ENCODE measurements at places on chromosomes 5 and 9.
A peak's percentile ranks its signal among the peaks of the same experiment; 100 is the strongest.

GRCh38 chr5:160054831-160055230 is 45.9 kb downstream of the TTC1 start:
- no peak for DNase-seq

GRCh38 chr5:57692582-57693487 is 210.2 kb upstream of the ACTBL2 start:
- DNase-seq = no peak

DNA sequence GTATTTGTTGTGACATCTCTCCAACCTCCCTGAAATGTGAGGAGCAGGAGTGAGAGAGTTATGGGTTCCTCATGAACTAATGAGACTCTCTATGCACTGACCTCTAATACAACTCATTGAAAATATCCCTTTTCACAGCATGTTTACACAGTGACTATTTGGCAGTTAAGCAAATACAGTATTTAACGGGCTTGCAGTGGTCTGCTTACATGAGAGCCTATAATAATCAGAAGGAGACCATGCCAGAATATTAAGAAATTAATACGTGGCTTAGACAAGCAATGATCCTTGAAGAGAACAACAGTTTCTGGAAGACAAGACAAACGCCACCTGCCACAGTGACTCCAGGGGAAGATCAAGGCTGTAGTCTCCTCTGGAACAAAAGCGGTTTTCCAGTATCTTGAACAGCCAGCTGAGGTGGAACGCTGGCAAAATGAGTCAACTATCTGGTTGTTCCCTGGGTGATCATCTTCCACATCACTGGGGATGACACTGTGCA is 424.5 kb downstream of the DMAC1 start:
- DNase-seq = no peak

DNA sequence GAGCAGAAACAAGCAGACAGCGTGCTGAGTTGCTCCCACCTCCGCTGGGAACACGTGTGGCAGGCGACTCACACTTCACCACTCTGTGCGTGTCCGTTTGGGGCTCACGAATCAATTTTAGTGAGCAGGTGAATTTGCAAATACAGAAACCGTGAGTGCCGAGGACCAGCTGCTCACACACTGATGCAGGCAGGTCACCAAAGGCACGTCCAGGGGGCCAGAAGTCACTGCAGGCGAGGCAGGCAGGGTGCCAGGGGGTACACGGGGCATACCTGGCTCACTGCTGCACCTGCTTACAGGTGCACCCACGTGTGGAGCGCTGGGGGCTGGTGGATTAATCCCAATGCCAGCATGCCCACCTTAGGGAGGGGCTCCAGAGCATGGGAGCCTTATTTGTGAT is 68.8 kb downstream of the ZNF354C start:
- DNase-seq = no peak

DNA sequence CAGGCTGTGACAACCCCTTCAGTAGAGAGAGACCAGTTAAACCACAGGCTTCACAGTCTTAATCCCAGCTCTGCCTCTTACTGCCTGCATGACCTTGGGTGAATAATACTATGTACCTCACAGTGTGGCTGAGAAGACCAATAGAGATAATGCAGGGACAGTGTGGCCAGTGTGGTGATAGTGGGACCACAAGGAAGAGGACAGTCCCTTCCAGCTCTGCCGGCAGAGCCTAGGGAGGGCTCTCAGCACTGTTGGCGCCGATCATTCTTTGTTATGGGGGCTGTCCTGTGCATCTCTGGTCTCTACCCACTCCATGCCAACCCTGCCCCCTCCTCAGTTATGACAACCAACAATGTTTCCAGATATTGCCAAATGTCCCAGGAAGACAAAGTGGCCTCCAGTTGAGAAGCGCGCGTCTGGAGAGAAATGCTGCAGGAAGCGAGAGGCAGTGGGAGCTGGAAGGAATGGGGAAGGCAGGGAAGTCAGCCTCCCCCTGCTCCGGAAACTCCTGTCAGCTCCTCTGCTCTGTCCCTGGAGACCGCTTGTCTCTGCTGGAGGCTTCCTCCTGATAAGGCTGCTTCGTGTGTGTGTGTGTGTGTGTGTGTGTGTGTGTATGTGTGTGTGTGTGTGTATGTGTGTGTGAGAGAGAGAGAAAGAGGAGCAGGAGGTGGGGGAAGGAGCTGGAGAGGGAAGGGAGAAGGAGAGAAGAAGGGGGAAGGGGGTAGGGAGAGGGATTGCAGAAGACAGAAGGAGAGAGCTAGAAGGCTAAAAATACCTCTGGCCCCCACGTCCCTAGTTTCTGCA is 31.8 kb upstream of the FABP6 start:
- no peak for DNase-seq

GRCh38 chr5:14237317-14238086 is 94.4 kb downstream of the TRIO start:
- DNase-seq = no peak

DNA sequence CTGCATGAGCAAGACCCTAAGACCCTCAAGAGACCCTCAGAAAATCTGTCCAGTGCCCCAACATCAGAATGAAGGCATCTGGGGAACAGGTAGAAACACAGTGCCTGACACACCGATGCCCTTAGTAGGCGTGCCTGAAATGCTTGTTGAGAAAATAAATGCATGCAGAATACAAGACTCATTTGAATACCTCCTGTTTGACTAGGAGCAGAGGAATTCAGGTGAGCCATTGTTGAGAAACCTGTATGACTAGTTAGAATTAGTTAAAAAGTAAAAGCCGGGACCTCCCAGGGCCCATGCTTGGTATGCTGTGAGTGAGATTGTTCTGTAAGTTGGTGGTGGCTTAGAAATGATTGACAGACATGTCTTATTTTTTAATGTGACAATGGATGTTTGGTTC is 55.0 kb downstream of the WWC1 start:
- no peak for DNase-seq

DNA sequence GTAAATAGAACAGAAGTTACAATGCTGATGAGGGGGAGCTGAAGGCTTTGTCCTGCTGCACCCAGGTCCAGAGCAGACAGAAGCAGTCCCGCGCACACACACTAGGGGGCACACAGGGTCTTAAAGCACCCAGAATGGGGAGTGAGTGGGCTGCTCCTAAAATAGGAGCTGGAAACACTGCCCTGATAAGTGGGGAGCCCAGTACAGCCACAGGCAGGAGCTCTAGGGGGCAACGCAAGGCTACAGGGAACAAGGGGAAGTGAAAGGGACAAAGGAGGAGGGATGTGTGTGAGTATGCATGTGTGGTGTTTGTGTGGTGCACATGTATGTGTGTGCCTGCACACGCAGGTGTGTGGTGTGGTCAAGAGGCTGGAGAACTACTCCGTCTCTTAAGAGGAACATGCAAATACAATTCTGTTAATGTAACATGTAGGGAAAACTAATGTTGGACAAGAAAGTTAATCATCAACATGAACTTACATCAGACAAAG is 191.5 kb downstream of the ROR2 start:
- DNase-seq = peak; percentile 11

DNA sequence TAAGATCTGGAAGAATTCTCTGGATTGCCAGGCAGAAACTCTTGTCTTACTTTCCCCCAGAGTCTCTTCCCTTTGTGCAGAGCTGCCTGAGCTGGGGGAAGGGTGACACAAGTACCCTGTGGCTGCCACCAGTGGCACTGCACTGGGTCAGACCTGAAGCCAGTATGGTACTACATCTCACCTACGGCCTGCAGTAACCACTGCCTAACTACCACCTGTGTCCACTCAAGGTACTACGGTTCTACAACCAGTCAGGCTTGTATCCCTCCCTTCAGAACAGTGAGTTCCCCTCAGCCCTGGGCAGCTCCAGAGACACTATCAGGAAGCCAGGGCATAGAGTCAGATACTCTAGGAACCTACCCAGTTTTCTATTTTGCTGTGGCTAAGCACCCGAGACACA is 212.0 kb upstream of the POU5F2 start:
- no peak for DNase-seq

DNA sequence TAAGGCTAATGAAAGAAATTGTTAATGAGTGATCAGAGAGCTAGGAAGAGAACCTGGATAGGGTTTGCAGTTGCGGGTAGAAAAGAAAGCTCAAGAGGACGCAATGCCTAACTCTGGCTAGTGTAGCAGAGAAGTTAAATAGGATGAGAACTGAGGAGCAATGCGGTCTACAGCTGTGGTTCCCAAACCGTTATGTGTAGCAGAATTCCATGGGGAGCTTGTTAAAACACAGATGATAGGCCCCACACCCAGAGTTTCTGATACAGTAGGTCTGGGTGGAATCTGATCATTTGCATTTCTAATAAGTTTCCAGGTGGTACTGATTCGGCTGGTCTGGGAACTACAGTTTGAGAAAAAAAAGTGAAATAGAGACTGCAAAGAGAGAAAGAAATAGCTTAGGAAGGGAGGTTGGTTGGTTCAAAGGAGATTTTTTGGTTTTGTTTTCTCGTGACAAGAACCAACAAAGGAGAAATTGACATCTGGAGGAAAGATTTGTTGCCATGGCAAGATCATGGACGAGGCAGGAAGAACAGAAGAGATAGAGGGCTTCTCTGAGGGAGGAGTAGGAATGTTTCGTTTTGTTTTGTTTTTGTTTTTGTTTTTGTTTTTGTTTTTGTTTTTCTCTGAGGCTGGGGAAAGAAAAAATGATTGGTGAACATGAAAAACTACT is 276.1 kb downstream of the ARRDC3 start:
- DNase-seq = no peak

DNA sequence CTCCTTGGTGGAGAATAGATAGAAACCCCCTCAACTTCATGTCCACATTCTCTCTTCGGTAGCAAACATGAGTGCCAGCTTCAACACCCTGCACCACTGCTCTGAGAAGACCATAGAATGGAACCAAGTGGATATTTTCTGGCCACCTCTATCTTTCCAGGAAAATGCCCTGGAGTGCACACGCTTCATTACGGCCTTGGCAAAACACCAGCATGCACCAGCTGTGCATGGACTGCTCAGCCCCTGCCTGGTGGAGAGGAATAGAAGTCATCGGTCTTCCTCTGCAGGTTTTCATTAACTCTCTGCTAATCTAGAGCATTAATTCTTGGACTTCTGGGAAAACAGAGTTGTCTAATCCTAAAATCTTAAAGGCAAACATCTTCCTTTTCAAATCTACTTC is 211.6 kb upstream of the TMEM161B start:
- DNase-seq = no peak

- peak; percentile 29 for DNase-seq
These were observed 33.9 kb downstream of the HACD4 start for GRCh38 chr9:20997503-20998076.

GRCh38 chr9:133521122-133522072 is 3.4 kb downstream of the MYMK start:
- no peak for DNase-seq

DNA sequence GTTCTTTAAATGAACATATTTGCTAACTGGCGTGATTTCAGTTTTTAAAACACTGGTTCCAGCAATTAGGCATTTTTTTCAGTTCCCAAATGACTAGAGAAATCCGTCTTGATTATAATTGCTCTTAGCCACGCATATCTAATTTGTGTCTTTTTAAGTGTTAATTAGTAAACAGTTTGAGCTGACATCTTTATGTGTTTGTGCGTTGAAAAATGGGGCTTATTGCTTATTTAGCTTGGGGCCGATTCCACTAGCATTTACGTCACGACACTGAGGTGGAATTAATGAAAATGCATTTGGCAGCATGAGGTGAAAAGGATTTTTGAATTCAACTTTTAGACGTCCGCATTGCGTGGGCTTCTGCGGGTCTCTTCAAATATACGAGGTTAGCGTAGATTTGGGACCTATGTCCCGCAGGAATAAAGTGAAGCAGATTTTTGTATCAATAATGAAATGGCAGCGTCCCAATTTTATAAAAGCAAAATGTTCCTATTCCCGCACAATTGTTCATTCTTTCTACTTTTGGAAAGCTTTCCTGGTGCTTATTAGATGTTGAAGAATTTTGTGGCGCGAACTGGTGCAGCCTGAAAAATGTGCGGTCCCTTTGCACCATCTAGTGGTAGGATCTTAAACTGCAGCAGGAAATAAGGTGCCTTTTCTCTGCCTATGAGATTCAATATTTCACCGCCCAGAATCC is 122.7 kb upstream of the LMX1B start:
- DNase-seq = peak; percentile 79

GRCh38 chr9:114629563-114630090 is 18.5 kb downstream of the TMEM268 start:
- no peak for DNase-seq

- no peak for DNase-seq
These were observed 37.3 kb upstream of the EGFL7 start for GRCh38 chr9:136625101-136626065.

- DNase-seq = no peak
These were observed 327.2 kb upstream of the NREP start for GRCh38 chr5:112084149-112084548.

DNA sequence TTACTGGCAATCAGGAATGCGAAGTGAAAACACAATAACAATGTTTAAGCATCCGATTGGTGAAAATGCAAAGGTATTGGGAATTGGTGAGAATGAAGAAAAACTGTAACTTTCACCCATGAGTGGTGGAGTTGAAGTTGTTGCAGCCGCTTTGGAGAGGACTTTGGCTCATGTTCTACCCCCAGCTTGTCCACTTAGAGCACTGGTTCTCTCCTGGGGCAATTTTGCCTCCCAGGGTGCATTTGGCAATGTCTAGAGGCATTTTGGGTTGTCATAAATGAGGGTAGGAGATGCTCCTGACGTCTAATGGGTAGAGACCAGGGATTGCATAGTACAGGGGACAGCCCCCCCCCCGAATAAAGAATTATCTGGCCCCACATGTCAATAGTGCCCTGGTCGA is 46.2 kb downstream of the ANKRD33B start:
- no peak for DNase-seq

DNA sequence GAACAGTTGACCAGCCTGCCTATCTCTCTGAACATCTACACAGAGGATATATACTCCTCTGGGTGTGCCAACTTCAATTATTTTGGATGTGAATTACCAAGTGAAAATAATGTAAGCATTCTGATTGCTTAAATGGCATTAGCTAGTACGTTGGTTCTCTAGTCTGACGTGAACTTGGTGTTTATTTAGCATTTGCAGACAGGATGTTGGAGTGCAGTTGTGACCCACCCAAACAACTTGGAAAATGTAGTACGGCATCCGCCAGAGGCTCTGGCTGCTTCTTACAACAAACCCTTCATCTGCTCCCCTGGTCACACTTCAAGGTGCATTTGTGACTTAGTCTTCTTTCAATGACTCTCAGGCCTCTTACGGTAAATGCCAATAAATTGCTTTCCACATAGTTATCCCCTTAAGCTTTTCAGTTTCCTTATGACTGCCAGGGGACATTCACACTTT is 616.6 kb downstream of the PDE4D start:
- no peak for DNase-seq

- DNase-seq = no peak
These were observed 900 bp downstream of the RGS7BP start for GRCh38 chr5:64506567-64507263.

DNA sequence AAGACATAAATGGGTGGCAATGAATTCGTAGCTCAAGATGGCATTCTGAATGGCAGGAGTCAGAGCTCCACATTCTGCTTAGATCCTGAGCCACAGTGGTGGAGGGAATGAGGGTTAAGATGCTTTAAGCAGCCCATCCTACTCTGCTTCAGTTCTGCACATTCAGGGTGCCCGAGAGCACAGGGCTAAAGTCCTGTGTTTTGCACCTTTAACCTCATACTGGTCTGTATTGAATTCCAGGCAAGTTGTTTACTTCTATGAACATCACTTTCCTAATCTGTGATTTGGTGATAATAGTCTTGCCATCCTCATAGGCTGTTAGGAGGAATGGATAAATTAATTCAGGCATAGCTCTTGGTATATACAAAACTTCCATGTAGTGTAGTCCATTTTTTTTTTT is 321.6 kb upstream of the CD180 start:
- no peak for DNase-seq
